ENCODE measurements at places on chromosomes 2 and 18. TPM values are rescaled to one million over a fixed set of nuclear protein-coding genes. Genes with fewer than 3 reads are reported as not detected.

DNA sequence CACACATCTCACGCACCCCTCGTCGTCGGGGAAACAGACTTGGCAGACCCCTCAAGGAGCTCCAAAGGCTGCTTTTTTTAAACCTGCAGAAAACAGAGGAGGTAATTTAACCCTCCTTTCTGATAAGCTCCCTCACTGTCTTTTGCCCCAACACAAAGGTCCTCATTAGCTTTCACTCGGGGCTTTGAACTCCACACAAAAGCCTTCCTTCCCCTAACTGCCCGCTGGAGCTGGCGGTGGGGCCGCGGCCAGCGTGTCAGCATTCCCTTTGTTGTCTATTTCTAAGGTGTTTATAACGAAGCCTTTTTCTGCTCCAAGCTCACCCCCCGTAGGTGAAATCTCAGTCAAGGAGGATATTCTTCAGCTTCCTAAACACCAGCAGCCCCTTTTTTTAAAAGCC lies 43.5 kb upstream of the ID2 start:
- H3K36me3 ChIP-seq: no peaks in the 10 kb centered on the region
- no peak overlapping the region for H3K4me3 ChIP-seq
- peaks cover 26% of the 10 kb centered on the region for H3K4me1 ChIP-seq

- no peaks in the 10 kb centered on the region for H3K27me3 ChIP-seq
- H3K27ac ChIP-seq: peak overlapping the region; percentile 72
- peak; percentile 43 for DNase-seq
- peaks cover 8% of the 10 kb centered on the region for H3K4me1 ChIP-seq
Measured at GRCh38 chr2:203743441-203743981, 37.1 kb downstream of the CD28 start.

- no peaks in the 10 kb centered on the region for H3K4me1 ChIP-seq
- H3K36me3 ChIP-seq: no peaks in the 10 kb centered on the region
- 0 out of 2 replicates have a peak, but pooled peaks cover 2% of the 10 kb centered on the region for H3K27me3 ChIP-seq
- H3K27ac ChIP-seq: no peak overlapping the region
Measured at GRCh38 chr2:56130463-56131070, 53.2 kb upstream of the CCDC85A start.

- DNase-seq: no peak
- no peak overlapping the region for H3K27ac ChIP-seq
- no peak overlapping the region for H3K4me3 ChIP-seq
Measured at GRCh38 chr2:14978845-14979244, 346.3 kb downstream of the LRATD1 start.

DNA sequence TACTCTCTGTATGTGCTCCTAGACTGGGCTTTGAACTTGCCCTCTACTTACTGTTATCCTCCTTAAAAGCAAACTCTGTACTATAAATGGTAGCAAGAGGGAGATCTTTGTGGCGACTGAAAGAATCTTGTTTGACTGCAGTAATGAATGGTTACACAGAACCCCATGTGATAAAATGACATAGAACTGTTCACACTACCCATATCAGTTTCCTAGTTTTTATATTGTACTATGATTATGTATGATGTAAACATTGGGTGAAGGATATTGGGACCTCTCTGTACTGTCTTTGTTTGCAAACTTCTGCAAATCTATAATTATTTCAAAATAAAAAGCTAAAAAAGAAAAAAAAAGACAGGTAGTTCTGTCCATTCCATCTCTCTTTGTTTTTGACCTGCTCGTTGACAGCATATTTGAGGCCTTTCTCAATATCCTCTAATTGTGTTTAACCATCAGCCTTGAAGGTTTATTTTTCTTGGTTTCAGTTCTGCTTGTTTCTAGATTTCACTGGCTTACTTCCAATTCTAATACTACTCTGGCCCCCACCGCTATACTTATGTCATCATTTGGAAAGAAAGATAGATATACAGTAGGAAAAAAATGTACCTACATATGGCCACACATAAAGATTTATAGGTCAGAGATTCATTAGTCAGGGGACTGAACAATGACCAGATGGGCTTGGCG lies 79.2 kb upstream of the MYO3B start:
- H3K27ac ChIP-seq: no peak overlapping the region
- H3K27me3 ChIP-seq: no peaks in the 10 kb centered on the region
- H3K36me3 ChIP-seq: no peaks in the 10 kb centered on the region

DNA sequence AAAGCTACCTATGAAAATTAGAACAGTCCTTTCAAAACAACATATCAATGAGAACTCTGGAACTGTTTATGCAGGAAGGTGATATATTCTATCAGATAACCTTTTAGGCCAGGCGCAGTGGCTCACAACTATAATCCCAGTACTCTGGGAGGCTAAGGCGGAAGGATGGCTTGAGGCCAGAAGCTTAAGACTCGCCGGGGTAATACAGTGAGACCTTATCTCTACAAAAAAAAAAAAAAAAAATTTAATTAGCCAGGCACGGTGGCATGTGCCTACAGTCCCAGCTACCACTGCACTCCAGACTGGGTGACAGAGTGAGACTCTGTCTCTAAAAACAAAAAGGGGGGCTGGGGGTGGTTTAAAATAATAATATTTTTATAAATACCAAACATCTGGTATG lies 77.9 kb downstream of the OSBPL1A start:
- peaks cover 2% of the 10 kb centered on the region for H3K4me1 ChIP-seq
- H3K4me3 ChIP-seq: no peak overlapping the region
- H3K27me3 ChIP-seq: no peaks in the 10 kb centered on the region
- no peaks in the 10 kb centered on the region for H3K36me3 ChIP-seq
- DNase-seq: no peak
- no peak overlapping the region for H3K27ac ChIP-seq

DNA sequence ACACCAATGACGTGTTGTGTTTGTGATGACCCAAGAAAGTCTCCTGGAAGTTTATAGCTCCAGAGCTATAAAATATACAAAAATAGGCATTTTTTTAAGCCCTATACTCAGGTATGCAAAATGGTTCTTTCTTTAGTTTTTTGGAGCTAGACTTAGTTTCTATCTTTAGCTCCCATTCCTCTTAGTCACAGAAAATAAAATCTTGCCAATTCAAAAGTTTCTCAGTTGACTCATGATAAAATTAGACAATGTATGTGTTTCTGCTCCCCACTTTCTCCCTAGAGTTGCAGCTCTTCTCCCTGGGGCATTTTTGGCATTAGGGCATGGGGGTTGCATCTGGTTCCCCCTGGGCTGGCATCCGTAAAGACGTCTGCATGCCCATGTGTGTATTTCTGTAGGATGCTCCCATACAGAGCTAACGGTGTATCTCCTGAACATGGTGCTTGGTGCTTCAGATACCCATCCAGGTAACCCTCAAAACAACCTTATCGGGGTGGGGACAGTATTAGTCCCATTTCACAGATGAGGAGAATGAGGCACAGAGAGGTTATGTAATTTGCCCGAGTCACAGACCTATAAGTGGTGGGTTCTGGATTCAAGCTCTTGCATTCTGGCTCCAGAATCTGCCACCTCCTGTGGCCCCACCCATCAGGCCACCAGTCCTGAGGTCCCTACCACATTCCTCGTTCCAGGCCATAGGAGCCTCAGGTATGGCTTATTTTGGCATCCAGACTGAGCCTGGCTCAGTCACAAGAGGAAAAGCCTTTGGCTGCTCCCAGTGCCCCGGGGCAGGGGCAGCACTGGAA lies 43.1 kb upstream of the ASAP2 start:
- no peaks in the 10 kb centered on the region for H3K27me3 ChIP-seq
- H3K4me1 ChIP-seq: peaks cover 25% of the 10 kb centered on the region
- H3K27ac ChIP-seq: no peak overlapping the region
- no peak overlapping the region for H3K4me3 ChIP-seq
- DNase-seq: peak; percentile 75
- no peaks in the 10 kb centered on the region for H3K36me3 ChIP-seq

DNA sequence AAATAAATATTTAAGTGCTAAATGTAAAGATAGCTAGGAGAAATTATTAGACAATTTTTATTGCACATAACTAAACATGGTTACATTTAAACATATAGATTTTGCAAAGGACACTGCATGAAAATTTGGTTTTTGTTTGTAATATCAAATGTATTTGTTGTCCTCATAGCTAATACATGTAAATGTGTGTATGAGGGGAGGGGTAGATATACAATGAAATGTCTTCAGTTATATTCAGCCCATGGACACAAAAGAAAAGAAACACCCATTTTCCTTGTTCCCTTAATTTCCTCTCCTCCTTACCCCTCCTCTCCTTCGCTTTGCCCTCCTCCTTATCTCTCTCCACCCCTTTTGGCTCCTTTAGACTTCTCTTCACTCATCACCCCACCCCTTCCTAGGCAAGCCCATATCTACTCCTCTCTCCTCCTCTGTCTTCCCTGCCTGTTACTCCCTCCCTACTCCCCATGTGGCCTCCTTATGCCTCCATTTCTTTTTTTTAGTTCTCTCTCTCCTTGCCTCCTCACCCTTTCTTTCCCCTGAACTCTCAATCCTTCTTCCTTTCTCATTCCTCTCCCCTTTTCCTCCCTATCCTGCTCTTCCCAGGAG lies 1.4 kb downstream of the COL3A1 start:
- H3K27ac ChIP-seq: peak overlapping the region; percentile 62
- H3K4me3 ChIP-seq: peak overlapping the region; percentile 62
- H3K27me3 ChIP-seq: no peaks in the 10 kb centered on the region
- peaks cover 4% of the 10 kb centered on the region for H3K4me1 ChIP-seq
- H3K36me3 ChIP-seq: peaks cover 2% of the 10 kb centered on the region
- peak; percentile 93 for DNase-seq

- no peak for DNase-seq
- H3K4me1 ChIP-seq: no peaks in the 10 kb centered on the region
- no peaks in the 10 kb centered on the region for H3K27me3 ChIP-seq
- no peak overlapping the region for H3K27ac ChIP-seq
- no peak overlapping the region for H3K4me3 ChIP-seq
Measured at GRCh38 chr2:122748552-122749011, 993.1 kb downstream of the TSN start.

FRZB gene
- total RNA-seq: 0.28 TPM

LYPD6 gene
- 0.90 TPM for total RNA-seq

MC5R gene
- not detected for total RNA-seq

STAT4 gene
- total RNA-seq: 0.28 TPM

MAL gene
- not detected for total RNA-seq

All from IMR-90 (cell line).